ENCODE measurements at places on chromosomes 3 and 15. TPM values are rescaled to one million over a fixed set of nuclear protein-coding genes. Genes with fewer than 3 reads are reported as not detected.

Gene TRAT1
- 62.4 TPM for total RNA-seq

Gene AP3B2
- total RNA-seq = not detected

Gene RGMA
- total RNA-seq = 0.28 TPM

Gene SLC28A1
- total RNA-seq = not detected

Gene PAK6
- total RNA-seq = 1.7 TPM

Gene EPHA3
- total RNA-seq = not detected

Measured in activated CD8-positive, alpha-beta memory T cell treated with anti-CD3 and anti-CD28 coated beads, Interleukin-2, amount 10 ng/mL, durations not matched to agents 7 days and 5 days (primary cell).